ENCODE measurements at places on chromosomes 16 and 17.

- DNase-seq: no peak
These were observed 40.7 kb downstream of the VAC14 start for GRCh38 chr16:70760221-70760620.

DNA sequence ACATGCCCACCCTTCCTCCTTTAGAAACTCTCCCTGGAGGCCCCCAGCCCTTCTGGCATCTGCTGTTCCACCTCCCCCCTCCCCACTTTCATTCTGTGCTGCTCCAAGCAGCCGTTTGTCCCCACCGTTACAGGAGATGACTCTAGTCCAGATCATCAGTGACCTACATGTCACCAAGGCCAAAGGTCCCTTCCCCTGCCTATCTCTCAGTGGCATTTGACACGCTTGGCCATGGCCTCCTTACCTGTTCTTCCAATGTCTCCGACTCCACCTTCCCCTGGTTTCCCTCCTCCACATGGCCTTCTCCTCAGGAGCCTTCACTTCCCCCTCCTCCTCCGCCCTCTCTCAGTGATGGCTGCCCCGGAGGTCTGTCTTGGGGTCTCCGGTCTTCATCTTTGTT, 9.4 kb downstream of the TMEM92 start:
- no peak for DNase-seq

DNA sequence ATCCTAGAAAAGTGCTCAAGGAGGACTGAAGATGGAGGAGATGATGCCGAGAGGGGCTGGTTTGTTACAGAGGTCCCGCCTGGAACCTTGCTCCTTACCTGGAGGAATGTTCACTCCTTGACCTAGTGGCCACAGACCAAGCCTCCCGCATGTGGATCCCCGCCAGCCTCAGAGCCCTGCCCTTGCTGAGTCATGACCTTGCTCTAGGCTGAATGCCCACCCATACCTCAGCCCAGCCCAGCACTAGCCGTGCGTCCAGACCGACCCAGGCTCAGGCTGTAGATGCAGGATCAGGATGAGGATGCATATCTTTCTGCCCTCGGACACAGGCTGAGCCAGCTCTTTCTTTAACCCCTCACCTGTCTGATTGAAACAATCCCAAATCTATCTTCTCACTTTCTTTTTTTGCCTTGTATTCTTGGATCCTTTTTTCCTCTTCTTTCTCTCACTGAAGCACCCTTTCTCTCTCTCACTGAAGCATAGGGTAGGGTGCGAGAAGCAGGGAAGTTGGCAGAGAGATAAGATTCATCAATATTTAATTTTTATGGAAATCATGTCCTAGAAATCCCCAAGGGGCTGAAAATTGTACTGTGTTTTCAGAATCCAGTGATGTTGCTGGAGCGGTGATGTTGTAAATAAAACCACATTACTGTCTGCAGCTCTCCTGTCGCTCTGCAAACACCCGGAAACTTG, 34.9 kb downstream of the WSCD1 start:
- DNase-seq: no peak

DNA sequence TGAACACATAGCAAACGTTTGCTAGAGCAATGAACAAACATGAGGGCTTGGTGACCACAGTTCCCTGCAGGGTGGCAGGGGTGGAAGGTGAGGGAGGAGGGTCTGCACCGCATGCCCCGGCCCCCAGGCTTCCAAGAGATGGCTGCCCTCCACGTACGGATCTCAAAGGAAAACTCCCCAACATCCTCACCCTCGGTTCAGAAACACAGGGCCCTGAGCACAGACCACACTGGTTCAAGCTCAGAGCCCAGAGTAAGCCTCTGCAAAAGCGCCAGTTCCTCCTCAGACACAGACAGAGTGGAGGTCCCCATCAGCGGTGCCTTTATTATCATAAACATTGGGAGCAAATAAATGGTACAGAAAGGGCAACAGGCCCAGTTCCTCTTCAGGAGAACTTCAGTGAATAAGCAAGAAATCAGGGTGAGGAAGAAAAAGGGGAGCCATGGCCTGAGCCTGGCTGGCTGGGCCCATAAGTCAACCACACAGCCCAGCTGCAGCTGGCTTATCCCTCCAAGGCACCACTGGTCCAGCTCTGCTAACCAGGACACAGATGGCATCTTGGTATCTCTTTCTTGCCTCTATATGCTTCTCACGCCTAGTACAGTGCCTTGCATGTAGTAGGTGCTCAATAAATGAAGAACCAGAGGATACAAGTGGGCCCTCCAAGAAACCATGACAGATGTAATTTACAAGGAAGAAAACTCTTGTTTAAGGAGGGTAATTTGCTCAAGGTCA, 11.0 kb downstream of the MPO start:
- no peak for DNase-seq

DNA sequence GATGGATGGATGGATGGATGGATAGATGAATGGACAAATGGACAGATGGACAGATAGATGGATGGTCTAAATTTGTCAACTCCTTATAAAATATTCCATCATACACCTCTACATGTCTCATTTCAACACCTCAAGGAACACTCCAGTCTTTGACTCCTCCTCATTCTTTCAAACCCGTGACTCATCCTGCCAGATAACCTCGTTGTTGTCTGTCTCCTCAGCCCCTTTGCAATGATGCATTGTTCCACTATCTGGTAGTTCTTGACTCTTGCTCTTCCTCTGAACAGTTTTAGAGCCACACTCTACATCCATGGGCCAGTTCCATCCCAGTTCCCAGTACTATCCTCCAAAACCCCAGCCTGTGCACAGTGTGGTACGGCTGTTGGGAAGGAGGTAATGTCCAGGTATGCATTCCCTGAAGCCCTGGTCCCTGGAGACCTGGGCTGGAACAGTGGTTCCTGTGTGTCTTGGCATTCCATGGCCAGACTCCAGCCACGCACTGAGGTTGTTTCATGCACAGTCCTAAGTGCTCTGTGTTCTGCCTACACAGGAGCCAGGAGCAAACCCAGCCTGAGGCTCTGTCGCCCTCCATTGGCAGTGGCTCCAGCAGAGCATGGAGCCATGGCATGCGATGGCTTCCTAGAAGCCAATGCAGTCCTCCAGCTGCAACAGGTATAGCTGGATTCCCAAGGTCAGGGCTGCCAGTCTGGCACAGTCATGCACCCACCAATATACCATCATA, 105.7 kb downstream of the C17orf67 start:
- no peak for DNase-seq
